NCI-H510A (cell line): ENCODE measurements at places on chromosomes 2 and 18.

- no peak for DNase-seq
Measured at GRCh38 chr2:240205348-240205747, 64.9 kb upstream of the OTOS start.

DNA sequence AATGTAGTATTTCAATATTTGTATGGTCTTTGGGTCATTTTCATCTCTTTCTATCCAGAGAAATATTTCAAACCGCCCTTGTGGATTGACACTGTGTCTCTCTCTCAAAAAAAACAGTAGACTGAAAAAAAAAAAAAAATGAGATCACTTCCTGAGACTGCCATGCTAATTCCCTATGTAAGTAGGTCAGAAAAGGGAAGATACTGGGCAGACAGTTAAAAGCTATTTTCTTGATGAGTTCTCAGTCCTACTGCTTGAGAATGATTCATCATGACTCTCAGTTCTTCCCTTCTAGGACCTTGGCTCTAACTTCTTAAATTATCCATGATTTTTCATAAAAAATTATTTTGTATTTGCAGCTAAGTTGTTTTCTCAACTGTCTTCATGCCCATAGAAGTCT is 672.3 kb upstream of the REG3G start:
- no peak for DNase-seq

GRCh38 chr2:168119515-168120141 is 127.8 kb downstream of the STK39 start:
- DNase-seq = no peak

- no peak for DNase-seq
Measured at GRCh38 chr18:12314591-12315305, 6.7 kb downstream of the TUBB6 start.

GRCh38 chr2:238866656-238867277 is 18.9 kb downstream of the TWIST2 start:
- DNase-seq = no peak
